CD4-positive, alpha-beta T cell treated with Interleukin-6 at 100 ng/mL for 8 hours (primary cell): ENCODE measurements at places on chromosomes 7 and 10.

- DNase-seq = no peak
Observed at GRCh38 chr7:99561737-99562051, 3.3 kb downstream of the ZNF655 start.

DNA sequence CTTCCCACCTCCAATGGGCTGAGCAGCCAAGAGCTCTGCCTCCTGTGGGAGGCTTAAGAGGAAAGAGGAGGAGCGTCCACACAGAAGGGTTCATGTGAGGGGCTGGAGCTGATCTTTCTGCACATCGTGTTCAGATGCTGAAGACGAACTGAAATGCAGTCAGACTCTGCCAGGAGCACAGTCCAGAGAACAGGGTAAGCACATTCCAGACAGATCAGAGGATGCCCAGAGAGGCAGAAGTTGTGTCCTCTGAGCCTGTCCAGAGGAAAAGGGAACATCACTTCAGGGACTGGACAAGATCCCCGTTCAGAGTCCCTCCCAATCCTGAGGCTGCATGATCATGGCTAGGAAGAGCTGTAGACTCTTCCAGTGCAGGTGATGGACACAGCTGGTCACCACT, 72.9 kb downstream of the ITIH5 start:
- DNase-seq = no peak

DNA sequence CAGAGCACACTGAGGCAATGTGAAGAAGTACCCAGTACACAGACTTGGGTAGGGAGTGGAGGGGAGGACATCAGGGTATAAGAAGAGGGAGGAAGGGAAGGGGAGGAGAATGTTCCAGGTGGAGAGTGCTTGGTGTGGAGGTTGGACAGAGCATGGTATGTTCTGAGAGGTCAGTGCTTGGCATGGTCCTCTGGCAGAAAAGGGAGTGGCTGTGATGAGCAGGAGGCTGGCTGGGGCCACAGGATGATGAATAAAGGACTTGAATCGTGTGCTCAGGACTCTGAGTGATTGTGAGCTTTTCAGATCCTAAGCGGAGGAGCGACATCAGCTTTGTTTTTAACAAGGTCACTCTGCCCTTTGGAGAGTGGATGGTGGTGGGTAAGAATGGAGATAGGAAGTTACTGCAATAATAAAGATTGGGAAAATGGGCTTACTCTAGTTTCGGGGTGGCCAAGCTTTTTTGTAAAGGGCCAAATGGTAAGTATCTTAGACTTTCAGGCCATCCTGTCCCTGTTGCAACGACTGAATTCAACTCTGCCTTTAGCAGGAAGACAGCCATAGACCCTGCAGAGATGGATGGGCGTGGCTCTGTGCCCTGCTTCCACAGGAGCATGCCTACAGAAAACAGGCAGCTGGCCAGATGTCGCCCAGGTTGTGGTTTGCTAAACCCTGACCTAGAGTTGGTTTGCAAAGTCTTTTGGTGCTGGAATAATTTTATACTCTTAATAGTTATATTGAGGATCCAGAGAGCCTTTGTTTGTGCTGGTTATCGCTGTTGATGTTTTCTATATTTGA, 8.4 kb downstream of the PPP2R2D start:
- DNase-seq = no peak

DNA sequence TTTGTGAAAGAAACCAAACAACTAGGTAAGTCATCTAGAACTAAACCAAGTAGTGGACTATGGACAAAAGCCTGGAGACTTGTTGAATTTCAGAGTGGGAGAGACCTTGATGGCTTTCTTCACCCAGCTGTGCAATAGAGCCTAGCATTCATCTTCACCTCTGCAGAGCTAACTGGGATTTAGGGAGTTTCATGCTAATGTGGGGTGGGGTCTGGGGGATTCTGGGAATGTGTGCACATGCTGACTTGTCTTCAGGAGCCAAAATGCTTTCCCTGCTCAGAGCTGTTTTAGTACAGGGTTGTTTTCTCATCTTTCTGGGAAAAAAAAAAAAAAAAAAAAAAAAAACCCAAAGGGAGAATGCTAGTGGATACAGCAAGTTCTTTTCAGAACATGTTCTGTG, 81.3 kb upstream of the ARHGAP21 start:
- DNase-seq = no peak

DNA sequence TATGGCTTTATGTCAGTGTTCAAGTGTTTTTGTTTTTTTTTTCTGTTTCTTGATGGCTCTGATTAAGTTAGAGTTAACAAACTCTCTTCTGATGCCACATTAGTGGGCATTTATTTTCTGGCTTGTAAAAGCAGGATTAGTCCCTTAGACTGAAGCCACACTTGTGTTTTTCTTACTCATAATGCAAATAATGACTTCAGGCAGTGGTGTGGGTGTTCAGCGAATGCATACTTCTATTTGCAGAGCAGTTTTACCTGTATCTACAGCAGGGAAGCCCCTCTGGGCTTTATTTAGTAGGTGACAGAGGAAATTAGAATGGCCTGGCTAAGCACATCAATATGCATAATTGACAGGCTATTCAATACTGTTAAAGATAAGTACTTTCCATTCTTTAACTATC, 79.9 kb downstream of the CNNM2 start:
- DNase-seq = no peak

GRCh38 chr10:131162866-131163843, 148.4 kb downstream of the TCERG1L start:
- no peak for DNase-seq

DNA sequence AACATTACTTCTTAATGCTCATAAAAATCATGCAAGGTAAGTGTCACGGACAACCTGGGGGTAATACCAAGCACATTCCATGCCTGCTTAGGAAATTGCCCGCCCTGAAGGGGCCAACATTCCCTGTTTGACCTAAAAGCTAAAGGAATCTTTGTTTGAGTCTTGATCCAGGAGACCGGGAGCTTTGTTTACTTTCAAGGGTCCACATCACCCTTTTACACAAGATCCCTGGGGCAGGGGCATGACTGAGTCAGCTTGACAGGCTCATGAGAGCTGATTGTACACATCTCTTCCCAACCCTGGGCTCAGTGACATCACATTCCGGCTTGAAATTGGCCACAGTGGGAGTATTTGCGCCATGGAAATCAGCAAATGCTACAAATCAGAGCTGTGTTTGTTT, 248.1 kb upstream of the HABP2 start:
- no peak for DNase-seq

DNA sequence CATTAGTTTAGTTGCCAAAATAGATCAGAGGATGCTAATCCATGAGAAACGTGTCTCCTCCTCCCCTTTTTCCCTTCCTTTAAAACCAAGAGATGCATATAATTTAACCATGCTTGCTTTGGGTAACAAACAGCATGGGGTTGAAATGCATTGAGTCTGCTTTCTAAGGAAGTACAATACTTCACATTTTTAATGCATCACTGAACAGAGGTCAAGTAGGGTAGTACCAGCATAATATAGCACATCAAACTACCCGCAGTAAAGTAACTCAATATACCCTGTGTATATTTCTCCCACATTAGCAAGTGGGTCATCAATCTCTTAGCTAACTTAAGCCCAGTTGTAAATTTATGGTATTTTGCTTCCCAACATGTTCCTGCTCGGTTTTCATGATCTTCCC, 239.3 kb upstream of the SEMA3C start:
- no peak for DNase-seq

DNA sequence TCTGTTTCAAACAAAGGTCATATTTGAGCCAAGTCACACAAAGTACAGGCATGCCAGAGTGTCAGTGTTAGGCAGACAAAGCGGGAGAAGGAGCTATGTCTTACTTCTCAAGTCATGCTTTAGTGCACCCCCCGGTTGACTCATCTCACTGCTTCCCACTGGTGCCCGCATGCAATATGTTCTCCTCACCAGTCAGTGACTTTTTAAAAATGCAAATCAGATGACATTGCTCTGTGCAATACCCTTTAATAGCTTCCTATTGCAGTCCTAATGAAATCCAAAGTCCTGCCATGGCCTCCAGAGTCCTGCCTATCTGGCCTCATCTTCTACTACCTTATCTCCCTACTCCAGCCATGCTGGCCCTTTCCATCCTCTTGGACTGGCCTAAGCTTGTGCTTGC, 429.1 kb downstream of the ACTR3B start:
- DNase-seq = no peak

DNA sequence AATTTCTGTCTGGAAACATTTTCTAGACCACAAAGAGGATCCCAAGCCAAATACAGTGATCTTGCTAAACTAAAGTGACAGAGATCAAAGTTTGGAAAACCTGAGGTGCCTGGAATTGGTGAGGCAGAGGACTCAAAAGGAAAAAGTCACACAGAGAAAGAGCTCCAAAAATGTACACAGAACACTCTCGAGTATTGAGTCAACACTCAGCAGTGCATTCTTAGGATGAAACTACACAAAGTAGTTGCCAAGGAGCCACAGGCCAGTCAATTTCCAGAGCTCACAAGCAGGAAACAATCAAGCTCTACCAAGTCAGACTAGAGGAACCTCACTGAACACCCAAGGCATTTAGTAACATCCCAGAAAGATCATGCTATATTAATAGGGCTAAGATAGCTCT, 61.3 kb downstream of the MICU1 start:
- no peak for DNase-seq

GRCh38 chr10:43748560-43748959, 99.9 kb upstream of the ZNF32 start:
- no peak for DNase-seq

- DNase-seq = no peak
Observed at GRCh38 chr7:13028036-13028824, 340.8 kb downstream of the ARL4A start.

GRCh38 chr10:61906562-61906901, 5.0 kb downstream of the ARID5B start:
- DNase-seq = no peak

GRCh38 chr7:84399661-84400060, 205.1 kb upstream of the SEMA3A start:
- DNase-seq = no peak

DNA sequence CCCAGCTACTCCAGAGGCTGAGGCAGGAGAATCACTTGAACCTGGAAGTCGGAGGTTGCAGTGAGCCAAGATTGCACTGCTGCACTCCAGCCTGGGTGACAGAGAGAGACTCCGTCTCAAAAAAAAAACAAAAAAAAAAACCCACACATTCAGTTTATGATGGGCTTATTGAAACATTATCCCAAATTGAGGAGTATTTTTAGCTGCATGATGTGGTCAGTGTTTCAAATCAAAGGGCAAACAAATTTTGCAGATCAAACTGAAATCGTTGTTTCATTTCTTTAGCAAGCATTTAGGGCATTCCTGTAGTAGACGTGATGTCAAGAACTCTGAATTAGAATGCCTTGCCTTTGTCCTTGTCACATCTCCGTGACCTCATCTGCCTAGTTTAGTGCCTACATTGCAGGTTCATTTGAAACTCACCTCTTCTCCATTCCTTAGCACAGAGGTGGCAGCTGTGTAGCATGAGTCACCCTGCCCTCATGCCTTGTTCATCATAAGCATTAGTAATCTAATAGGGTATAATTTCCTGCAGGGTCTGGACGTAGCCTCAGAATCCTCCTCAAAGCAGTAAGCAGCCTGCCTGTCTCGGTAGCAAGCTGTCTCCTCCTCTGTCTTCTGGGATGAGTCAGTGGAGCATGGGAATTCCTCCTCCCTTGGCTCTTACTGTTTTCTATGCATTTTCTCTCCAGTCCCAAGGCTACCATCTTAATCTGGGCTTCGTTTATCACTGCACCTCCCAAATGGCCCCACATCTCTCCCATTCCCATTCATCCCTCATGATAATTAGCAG, 73.8 kb downstream of the CUL1 start:
- DNase-seq = peak; percentile 24

- no peak for DNase-seq
Observed at GRCh38 chr10:5356302-5356763, 8.4 kb upstream of the UCN3 start.

- DNase-seq = no peak
Observed at GRCh38 chr7:68787566-68787965, 810.7 kb upstream of the AUTS2 start.

DNA sequence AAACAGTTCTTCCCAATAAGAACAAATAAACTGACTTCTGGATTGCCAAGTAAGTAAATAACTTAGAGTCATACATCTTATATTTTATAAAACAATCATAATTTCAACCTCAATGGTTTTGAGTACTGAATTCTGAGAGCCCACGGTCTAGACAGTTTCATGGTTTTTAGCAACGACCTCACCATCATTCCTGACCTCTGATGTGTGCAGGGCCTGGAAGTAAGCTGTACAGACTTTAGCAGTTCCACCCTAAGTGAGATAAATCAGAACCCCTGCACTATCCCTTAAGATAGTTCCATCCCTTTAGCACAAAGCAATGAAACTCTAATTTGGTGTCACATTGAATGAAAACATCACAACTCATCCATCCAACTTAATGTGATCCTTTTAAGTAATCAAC, 86.0 kb downstream of the NEBL start:
- DNase-seq = no peak

- peak; percentile 39 for DNase-seq
Observed at GRCh38 chr7:93055543-93056107, 62.2 kb downstream of the SAMD9 start.
